Stimulated activated CD4-positive, alpha-beta T cell treated with anti-CD3 and anti-CD28 coated beads, TNF-alpha, amount 100 ng/mL, for 1 hour (primary cell): ENCODE measurements at places on chromosomes 1 and 21.

DNA sequence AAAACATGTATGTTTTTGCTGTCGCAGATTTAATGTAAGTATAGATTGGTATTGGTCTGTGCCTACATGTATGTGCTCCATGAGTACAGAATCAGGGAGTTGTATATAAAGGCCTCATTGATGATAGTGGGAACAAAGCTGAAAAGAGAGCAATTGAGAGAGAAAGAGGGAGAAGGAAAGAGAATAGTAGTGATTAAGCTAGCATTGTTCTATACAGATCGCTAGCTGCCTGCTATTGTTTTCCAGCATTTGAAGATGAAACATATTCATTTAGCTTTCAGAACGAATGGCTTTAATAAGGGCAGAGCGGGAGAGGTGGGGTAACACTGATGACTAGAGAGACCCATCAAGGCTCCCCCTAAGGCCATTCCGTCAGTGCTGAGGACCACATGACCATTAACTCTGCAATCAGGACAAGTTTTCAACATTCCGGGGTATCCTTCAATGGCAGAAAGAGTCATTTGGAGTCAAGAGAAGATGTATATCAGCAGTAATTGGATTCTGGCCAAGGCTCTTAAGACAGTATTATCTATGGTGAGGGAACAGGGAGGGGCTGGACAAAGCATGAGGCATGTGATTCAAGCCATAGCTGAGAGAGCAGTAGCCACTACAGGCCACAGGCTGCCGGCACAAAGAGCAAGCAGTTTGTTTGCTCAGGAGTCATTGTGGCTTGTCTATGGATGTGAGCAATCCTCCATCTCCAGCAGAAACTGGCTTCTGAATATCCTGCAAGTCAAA lies 176.5 kb downstream of the PBX1 start:
- DNase-seq: no peak

DNA sequence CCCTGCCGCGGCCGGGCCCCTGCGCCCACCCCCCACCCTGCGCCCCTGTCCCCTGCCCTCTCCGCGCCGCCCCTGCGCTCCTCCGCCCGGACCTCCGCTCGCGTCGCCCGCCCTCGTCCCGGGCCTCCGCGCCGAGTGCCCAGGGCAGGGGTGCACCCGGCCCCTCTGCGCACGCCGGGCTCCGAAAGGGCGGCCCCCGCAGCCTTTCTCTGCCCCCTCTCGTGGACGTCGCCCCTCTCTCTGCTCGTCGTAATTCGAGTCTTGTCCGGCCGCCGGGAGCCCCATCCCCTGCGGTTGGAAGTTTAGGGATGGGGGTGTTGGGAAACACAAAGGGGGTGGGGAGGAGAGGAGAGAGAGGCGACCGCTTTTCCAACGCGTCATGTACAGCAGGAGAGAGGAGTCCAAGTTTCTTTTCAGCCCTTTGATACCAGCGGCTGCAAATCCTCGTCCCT lies 407 bp downstream of the GALNT2 start:
- no peak for DNase-seq

- DNase-seq: no peak
Measured at GRCh38 chr21:44071359-44072104, 35.7 kb upstream of the PWP2 start.

DNA sequence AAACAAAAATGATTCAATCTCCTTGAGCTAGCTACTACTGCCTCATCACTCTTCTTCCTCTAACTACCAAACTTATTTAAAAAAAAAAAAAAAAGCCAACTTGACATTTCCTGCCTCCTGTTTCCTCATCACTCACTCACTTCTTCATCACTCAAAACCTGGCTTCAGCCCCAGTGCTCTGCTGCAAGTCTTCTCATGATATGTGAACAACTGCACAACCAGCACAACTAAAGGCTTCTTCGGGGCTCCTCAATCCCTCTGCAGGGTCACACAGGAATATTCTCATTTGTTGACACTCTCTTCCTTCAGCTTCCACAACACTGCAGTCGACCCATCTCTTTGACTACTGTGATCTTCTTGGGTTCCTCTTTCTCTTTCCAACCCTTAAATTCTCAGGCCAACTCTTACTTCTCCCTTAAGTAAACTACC lies 7.6 kb downstream of the MTF1 start:
- no peak for DNase-seq

DNA sequence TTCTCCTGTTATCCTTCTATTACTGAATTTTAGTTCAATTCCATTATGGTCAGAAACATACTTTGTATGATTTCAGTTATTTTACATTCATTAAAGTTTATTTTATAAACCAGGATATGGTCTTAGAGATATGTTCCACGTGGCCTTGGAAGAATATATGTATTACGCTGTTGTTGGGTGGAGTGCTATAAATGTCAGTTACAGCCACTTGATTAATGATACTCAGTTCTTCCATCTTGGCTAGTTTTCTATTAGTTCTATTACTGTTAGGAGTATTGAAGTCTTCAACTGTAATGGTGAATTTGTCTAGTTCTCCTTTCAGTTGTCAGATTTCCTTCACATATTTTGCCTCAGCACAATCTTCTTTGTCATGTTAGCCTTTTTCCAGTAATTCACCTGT lies 26.7 kb downstream of the CCSAP start:
- no peak for DNase-seq

DNA sequence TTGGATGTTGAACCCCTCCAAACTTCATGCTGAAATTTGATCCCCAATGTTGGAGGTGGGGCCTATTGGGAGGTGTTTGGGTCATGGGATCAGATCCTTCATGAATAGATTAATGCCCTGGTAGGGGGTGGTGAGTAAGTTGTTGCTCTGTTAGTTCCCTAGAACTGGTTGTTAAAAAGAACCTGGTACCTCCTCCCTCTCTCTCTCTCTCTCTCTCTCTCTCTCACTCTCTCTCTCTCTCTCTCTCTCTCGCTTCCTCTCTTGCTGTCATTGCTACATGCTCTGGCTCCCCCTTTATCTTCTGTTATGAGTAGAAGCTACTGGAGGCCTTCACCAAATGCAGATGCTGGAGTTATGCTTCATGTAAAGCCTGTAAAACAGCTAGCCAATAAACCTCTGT lies 498.2 kb upstream of the NR5A2 start:
- DNase-seq: no peak

DNA sequence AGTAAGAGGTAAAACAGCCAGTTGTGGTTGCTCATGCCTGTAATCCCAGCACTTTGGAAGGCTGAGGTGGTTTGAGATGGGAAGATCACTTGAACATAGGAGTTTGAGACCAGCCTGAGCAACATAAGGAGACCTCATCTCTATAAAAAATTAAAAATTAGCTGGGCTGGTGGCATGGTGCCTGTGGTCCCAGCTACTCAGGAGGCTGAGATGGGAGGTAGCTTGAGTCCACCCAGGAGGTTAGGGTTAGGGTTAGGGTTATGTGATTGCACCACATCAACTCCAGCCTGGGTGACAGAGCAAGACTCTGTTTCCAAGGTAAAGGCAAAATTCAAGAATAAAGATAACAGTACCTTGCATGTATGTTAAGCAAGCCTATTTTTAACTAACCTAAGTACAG lies 3.5 kb downstream of the SAMSN1 start:
- no peak for DNase-seq

- DNase-seq: no peak
Measured at GRCh38 chr1:86466986-86467385, 1.7 kb upstream of the CLCA1 start.

DNA sequence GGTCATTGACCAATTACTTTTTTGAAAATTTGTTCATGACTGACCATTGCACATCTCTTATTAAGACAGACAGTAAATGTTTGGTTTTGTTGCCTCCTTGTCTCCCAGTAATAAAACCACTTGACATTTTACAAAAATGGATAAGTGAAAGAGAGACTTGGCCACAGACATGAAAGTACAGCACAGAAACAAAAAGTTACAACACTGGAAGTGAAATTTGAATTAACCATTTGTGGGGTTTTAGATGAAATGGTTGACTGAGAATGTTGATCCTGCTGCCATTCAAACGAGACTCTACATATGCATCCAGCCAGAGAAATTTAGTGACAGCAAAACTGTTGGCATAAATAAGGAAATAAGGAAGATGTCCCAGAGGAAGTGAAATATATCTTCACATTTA lies 79.3 kb upstream of the B3GALT2 start:
- DNase-seq: no peak
